Cerebellar nuclear complex (tissue), 1 donor: ENCODE measurements at places on chromosomes 6 and 20.

GRCh38 chr20:63556873-63557478, 3.0 kb downstream of the FNDC11 start:
- DNase-seq = no peak

DNA sequence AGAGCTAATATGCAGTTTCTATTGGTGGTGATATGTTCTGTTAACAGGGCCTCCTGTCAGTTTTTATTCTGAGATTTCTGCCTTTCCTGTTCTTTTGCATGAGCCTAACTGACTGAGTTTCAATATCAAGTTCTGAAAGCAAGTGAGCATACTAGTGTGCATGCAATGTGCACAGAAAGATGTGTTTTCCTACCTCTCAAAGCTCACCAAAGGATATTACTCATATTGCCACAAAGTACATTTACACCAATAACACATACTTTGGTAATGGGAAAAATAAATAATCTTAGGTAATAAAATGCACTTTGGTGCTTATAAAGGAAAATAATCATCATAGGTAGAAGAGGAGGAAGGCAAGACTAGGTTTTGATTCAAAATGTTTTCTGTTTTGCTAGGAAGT, 195.0 kb downstream of the KHDC1L start:
- DNase-seq = no peak

- no peak for DNase-seq
These were observed 8.1 kb upstream of the TSPYL1 start for GRCh38 chr6:116287689-116288282.

GRCh38 chr20:51811042-51811355, 8.7 kb upstream of the SALL4 start:
- DNase-seq = no peak

DNA sequence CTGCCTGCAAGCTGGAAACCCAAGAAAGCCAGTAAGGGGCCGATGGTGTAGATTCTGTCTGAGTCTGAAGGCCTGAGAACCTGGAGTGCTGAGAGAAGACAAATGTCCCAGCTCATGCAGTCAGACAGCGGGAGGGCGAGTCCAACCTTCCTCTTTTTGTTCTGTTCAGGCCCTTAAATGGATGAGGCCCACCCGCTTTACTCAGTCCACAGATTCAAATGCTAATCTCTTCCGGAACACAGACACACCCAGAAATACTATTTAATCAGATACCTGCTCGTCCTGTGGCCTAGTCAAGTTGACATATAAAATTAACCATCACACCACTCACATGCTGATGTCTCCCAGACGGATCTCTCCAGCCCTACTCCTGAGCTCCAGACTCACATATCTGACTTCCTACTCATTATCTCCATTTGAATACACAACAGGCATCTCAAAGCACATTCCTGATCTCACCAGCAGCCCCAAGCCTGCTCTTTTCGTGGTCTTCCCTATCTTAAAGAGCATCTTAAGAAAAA, 26.7 kb upstream of the SRC start:
- no peak for DNase-seq

DNA sequence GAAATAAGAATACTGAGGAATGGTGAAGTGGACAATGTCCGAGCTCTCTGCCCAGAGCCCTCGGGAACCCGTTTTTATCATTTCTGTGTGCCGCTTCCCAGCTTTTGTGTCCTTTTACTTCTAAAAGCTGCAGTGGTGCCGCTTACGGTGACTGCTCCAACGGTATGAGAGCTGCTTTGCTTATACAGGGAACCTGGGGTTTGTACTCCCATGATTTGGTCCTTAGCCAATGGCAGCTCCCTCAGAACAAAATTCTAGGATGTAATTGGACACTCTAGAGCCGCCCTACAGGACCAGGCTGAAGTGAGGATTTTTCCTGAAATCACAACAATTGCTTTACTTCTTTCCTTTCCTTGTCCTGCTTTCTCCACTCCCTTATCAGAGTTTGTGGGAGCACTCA, 24.2 kb upstream of the PCSK2 start:
- no peak for DNase-seq

DNA sequence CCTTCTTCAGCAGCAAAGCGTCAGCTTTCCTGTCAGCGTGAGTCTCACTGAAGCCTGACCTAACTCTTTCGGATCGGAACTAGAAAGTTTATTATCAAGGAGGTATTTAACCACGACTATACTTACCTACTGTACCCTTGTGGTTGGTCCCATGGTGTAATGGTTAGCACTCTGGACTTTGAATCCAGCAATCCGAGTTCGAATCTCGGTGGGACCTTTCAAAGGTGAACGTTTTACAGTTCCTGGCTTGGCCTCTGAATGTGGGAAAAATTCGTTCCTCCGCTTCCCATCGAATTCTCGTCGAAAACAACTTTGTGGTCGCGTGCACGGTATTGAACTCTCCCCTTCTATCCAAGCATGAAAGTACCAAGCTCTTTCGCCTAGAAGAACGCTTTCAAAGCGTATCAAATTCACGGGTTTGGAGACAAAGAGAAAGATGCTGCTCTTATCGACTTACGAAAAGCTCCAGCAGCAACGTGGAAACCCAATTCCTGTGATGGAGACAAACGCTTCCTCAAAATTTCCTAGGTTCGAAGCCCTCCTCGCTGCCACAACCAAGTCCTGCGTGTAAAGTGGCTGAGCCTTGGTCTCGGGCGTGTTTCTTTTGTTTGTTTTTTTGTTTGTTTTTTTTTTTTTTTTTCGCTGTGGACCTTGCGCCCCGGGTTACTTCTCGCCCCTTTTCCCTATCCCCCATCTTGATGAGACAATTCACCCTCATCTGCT, 63.7 kb downstream of the GPX5 start:
- DNase-seq = peak; percentile 68

DNA sequence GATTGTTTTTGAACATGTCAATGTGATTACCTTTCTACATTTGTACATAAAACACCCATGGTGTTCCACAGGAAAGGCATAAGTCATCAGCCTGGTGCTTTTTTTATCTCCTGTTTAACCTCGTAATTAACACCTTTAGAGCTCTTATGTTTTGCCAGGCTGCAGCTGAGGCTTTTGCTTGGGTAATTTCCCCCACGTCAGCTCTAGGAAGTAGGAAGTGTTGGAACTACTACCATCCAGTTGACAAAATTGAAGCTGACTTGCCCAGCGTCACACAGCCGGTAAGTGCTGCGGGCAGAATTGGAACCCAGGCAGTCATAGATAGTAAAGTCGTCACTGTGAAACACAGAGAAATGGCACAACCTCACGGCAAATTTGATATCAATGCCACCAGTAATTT, 86.6 kb upstream of the BMP2 start:
- no peak for DNase-seq

- DNase-seq = no peak
These were observed 168.9 kb downstream of the ZMYND8 start for GRCh38 chr20:47187450-47188195.

GRCh38 chr6:150722614-150723344, 123.1 kb downstream of the PLEKHG1 start:
- no peak for DNase-seq

DNA sequence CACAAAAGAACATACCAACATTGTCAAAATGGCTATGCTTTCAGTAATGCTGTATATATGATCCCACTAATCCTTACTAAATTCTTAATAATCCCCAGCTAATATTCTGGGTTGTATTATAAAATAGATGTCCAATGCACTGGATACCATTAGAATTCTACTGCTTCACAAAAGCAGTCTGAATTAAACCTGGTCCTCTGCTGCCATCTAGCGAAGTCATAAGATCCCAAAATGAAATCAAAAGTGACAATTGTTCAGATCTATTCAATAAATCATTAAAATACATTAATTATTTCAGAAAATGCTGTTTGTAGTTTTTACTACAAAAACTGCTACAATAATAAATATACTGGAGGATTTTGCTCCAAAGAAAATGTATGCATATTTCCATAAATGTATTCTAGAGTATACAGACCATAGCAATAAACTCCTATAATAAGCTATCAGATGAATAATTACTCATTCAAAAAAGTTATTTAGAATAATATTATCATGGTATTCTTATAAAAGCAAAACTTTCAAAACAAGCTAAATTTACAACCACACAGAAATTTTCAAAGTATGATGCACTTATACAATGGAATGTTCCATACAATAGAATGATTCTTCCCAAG, 92.6 kb downstream of the RNGTT start:
- peak; percentile 28 for DNase-seq

- no peak for DNase-seq
These were observed 126.0 kb downstream of the RNASET2 start for GRCh38 chr6:166830185-166830890.

DNA sequence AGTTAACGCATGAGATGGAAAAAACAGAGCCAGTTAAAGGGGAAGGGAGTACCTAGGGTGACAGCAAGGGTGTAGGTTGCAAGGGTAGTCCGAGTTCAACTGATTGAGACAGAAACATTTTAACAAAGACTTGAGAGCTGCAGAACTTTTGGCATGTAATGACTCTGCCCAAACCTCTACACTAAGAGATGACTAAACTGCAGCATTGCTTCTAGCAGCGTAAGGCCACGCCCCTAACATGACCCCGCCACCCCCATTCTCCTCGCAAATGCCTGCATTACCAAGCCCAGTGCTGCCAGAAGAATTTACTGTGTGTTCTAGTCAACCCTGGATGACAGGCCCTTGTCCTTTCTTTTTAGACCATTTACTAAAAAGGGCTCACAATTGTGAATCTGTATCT, 6.3 kb upstream of the HINT3 start:
- DNase-seq = no peak

DNA sequence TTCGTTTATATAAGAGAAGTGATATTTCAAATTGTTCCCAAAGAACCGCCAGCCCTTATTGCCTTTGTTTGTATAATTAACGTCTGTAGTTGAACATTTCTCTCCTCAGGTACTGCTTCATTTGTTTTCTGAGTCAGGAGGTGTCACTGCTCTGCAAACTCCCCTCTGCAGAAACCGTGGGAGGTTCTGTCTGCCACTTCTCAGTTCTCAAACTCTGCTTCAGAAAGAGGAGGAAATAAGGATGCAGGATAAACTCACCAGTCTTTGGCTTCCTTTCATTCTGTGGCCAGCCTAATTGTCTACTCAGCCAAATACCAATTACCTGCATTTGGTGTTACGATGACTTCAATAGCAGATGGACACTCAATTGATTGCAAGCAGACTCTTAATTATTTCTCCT, 149.8 kb downstream of the PAK5 start:
- no peak for DNase-seq

GRCh38 chr20:3757268-3757667, 10.3 kb downstream of the ADISSP start:
- DNase-seq = no peak

- no peak for DNase-seq
These were observed 17.9 kb upstream of the EXOC2 start for GRCh38 chr6:710601-711571.
